ENCODE measurements at places on chromosomes 16 and 17.

DNA sequence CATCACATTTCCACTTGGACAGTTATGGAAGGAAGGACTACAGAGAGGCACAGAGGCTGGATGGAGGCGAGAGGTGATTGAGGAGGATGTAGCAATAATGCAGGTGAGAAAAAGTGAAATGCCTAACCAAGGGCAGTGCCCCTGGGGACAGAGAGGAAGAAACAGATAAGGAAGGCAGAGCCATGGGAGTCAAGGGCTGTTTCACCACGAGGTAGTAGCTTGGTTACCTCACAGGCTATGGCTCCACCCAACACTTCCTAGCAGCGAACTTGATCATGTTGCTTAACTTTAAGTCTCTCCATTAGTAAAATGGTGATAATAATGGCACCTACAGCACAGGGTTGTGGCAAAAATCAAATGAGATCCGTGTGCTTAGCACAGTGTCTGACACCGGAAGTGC lies 83.9 kb downstream of the YPEL2 start:
- DNase-seq = no peak

- DNase-seq = no peak
These were observed 65.4 kb upstream of the ZFHX3 start for GRCh38 chr16:73113336-73113735.

GRCh38 chr16:84976644-84977400 lies 34.5 kb downstream of the ZDHHC7 start:
- no peak for DNase-seq

- DNase-seq = no peak
These were observed 80.9 kb downstream of the SPACA3 start for GRCh38 chr17:33072421-33073161.

GRCh38 chr16:80691111-80691741 lies 113.2 kb downstream of the CDYL2 start:
- no peak for DNase-seq

GRCh38 chr16:12747827-12748226 lies 55.9 kb downstream of the CPPED1 start:
- no peak for DNase-seq

All from stimulated activated CD8-positive, alpha-beta memory T cell treated with anti-CD3 and anti-CD28 coated beads, Interleukin-7, amount 100 ng/mL, for 24 hours (primary cell).